ENCODE measurements at places on chromosomes 2 and 18.
A peak's percentile ranks its signal among the peaks of the same experiment; 100 is the strongest.

- DNase-seq: no peak
Measured at GRCh38 chr2:14712111-14712510, 79.6 kb downstream of the LRATD1 start.

DNA sequence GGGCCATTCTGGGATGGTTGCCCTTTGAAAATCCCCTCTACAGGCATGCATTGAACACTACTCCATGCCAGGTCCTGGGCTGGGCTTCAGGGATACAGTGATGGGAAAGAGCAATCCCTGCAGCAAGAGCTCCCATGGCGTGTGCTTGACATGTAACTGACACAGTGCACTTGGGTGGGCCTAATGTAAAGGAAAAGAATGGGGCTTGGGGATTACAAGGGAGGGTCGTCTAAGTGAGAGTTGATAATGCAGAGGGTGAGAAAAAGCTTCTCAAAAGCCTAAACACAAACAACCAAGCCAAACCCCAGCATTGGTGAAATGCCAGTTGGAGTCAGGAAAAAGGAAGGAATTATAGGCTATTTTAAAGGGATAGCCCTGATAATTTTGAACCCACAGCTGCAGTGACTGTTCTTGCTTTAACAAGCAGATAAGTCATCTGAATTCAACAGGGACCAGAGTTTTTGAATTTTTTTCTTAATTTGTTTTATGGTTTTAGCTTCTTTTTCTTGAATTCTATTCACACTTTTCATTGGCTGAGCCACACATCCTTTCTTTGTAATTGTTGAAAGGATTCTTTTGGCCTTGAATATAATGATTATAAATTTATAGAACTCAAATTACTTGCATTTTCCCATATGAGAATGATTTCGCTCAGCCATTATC, 308.7 kb downstream of the LPIN1 start:
- no peak for DNase-seq

- DNase-seq: no peak
Measured at GRCh38 chr2:47094511-47095142, 60.5 kb downstream of the STPG4 start.

GRCh38 chr2:26330114-26330549, 15.8 kb upstream of the SELENOI start:
- peak; percentile 78 for DNase-seq

- no peak for DNase-seq
Measured at GRCh38 chr2:55223958-55224760, 7.9 kb downstream of the CLHC1 start.

DNA sequence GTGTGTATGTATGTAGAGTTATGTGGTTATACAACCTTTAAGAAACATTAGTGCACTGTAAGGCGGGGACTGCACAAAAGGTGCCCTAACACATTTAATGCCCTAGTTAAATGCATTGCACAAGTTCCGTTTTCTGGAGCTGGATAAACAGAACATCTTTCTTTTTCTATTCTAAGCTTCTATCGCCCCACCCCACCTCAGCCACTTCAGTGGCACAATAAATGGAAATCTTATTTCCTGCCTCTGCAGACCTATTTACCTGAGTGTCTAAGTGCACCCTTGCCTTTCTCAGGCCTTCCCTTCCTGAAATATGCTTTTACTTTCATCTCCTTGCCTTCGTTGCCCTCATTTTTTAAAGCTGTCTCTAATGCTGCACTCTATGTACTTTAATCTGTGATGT, 123.5 kb downstream of the TANC1 start:
- no peak for DNase-seq

- peak; percentile 86 for DNase-seq
Measured at GRCh38 chr18:22285361-22286140, 116.2 kb downstream of the GATA6 start.

DNA sequence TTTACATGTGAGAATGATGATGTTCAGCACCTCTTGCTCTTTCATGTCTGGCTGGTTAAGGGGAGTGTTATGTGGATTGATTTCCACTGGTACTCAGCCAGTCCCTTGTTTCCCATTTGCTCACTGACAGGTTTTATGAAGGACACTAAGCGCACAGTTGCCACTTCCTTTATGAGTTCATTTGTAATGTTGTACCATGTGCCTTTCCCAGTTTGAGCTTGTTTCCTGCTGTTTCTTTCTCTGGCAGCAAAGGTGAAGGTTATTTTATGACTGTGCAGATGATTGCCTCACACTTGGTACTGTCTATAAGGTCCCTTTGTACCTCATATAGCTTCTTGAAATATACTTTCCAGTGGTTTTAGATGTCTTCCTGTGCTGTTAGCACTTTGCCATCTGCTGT, 1700.5 kb upstream of the TMEFF2 start:
- DNase-seq: no peak

DNA sequence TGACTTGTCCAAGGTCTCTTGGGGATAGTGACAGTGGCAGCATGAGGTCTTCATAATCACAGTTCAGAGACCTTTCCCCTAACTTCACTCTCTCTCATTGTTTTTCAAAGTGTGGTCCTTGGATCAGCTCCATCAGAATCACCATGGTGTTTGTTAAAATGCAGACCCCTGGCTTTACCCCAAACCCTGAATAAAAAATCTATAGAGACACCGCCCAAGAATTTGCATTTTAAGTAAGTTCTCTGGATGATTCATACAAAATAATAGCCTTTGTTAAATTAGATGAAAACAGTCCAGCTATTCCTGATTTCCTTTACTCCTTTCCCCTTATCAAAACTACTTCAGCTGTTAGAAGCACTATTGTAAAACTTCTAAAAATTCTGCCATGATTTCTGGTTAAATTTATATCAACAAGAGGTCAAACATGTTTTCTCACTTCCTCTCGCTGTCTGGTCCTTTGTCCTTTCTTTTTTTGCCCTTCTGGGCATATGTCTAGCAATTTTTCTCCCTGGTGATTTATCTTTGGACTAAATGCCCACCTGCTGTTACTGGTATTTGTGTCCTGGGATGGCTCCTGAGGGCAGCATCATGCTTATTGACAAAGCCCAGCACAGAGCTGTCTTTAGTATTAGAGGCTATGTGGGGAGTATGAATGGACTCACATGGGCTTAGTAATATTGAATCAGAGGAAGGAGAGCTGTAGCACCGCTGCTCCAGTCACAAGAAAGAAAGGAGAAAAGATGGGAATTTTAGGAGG, 63.4 kb downstream of the LHCGR start:
- DNase-seq: no peak

GRCh38 chr2:3574155-3574554, 905 bp upstream of the RPS7 start:
- DNase-seq: no peak

DNA sequence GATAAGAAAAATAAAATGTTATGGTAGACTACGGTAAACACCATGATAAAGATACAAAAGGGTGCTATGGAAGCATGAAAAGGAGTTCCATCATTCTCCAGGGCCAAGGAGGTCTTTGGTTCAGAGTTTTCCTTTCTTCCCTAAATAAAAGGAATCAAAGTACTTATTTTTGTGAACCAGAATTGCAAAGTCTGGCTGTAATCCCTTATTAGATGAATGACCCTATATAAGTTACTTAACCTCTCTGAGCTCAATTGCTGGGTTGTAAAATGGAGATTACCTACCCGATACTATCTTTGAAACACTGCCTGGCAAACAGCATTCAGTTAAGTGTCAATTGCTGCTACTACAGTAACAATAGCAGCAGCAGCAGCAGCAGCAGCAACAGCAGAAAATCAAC, 90.0 kb downstream of the C2orf74 start:
- no peak for DNase-seq

Measured in inflammatory macrophage treated with lipopolysaccharide for 1 hour (primary cell).